ENCODE measurements at places on chromosomes 11 and 22. TPM values are rescaled to one million over a fixed set of nuclear protein-coding genes. Genes with fewer than 3 reads are reported as not detected.

PLEKHA7 gene
- 122 TPM for total RNA-seq

LRRC74B gene
- not detected for total RNA-seq

UQCR10 gene
- 82.6 TPM for total RNA-seq

MMP3 gene
- total RNA-seq = 3.6 TPM

KCNJ1 gene
- total RNA-seq = not detected

CDON gene
- total RNA-seq = 221 TPM

TSPAN4 gene
- 88.0 TPM for total RNA-seq

ART1 gene
- not detected for total RNA-seq

PDE2A gene
- total RNA-seq = 0.43 TPM

SCO2 gene
- total RNA-seq = 2.4 TPM

OR2D2 gene
- total RNA-seq = 0.79 TPM

NXPE1 gene
- not detected for total RNA-seq
